Breast epithelium (tissue), 4 donors: ENCODE measurements at places on chromosomes 16 and 17. TPM values are rescaled to one million over a fixed set of nuclear protein-coding genes. Genes with fewer than 3 reads are reported as not detected.
A peak's percentile ranks its signal among the peaks of the same experiment; 100 is the strongest.

Gene COPS3
- 61.3 TPM for total RNA-seq

Gene MMP2
- 459 TPM for total RNA-seq

Gene USP43
- 0.32 TPM for total RNA-seq

DNA sequence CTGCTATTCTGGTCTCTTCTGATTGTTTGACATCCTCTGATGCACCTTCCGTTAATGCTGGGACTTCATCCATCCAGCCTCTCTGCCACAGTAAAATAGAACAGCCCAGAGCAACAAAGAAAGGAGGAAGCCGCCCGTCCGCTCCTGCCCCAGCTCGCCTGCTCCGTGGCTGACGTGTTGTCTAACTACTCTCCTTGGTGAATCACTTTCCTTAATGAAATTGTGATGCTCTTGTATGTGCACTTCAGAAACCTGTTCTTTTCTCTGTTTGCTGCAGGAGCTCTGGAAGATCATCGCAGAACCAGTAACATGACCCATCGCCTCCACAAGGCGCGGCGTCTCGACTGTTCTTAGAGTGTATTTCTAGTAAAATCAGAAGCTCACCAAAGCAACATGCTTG is 24.3 kb downstream of the METTL22 start:
- no peak for DNase-seq

DNA sequence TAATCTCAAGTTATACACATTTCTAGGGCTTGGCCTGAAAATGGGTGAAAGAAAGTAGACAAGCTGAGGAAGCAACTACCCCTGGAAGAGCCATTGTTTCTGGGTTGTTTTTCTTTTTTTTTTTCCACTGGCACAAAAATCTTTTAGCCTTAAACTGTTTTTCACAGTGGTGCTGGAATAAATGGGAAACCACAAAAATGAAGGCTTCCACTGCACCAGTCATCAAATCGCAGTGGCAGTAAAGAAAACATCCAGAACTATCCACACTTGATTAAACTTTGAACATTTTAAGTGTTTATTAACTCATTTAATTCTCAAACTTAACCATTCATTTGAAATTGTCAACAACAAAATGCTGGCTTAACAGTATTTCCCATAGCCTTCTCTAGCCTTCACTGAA is 14.3 kb downstream of the CMTM4 start:
- no peak for DNase-seq

DNA sequence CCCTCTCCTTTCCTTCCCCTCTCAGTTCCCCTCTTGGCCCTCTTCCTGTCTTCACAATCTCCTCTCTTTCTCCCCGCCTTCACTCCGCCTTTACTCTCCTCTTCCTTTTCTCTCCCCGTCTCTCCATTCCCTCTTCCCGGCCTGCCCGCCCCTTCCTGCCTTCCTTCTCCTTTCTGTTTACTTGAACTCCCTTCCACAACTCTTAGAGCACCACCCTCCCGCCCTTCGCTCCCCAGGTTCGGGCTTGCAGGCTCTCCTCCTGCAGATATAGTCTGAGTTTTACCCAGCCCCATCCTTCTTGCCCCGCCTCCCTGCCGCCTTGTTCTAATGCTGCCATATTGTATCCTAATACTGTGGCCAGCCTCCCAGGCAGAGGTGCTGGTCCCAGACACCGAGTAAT is 201.5 kb upstream of the N4BP1 start:
- DNase-seq: no peak

GRCh38 chr16:50594308-50595260 is 46.4 kb downstream of the NKD1 start:
- DNase-seq: no peak

DNA sequence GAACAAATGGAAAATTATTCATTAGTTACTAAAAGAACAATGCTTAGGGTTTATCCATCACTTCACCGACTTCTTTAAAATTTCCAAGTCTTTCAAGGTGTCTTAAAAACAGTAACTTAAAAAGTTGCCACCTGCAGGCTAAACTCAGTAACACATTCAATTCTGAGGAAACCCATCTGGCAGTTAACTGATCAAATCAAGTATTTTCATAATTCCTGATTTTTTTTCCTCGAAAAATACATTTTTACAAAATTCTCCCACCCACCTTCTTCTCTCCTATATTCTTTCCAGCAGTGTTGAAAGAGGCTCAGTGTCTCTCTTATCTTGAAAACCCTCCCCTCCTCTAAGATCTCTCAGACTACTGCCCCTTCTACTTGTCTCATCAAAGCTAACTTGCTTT is 29.9 kb downstream of the PARN start:
- DNase-seq: no peak

- no peak for DNase-seq
These were observed 60.4 kb downstream of the BAIAP2 start for GRCh38 chr17:81095383-81095762.

- DNase-seq: no peak
These were observed 471.9 kb downstream of the PMP22 start for GRCh38 chr17:14793237-14793636.

GRCh38 chr16:84234321-84235241 is 5.2 kb downstream of the KCNG4 start:
- no peak for DNase-seq

GRCh38 chr16:19974607-19975006 is 90.0 kb upstream of the GPRC5B start:
- no peak for DNase-seq

DNA sequence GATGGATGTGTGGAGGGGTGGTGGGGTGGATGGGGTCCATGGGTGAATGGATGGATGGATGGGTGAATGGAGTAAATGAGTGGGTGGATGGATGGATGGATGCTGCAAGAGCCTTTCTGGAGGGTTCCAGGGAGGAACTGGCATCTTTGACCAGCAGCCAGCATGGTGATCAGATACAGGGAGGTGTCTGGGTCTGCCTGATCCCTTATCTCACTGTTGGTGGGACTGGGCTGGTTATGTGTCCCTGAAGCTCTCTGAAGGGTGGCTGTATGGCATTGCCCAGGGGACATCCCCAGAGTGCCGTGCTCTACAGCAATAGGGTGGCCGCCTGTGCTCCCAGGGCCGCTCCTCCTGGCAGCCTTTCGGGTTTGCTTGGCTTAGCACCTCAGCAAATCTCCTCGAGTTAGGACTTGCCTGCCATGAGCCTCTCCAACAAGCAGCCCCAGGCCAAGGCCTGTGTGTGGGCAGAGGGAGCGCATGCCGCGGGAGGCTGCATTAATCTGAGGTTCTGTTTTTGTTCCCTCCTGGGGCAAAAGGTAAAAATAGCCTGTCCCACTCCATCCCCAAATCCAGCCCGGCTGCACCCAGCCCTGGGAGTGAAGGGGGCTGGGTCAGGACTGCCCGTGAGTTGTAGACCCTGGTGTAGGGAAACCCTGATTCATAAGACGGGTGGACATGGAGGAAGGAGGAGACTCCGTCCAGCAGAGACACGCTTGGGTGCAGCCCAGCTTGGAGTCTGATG is 165.4 kb downstream of the SEC14L1 start:
- peak; percentile 66 for DNase-seq
